ENCODE measurements at places on chromosomes 16 and 17. TPM values are rescaled to one million over a fixed set of nuclear protein-coding genes. Genes with fewer than 3 reads are reported as not detected.

Gene RAMP2
- total RNA-seq, result not detected

Gene NDRG4
- 2.1 TPM for total RNA-seq

Gene ZNF469
- 0.33 TPM for total RNA-seq

Gene SLC9A5
- 2.2 TPM for total RNA-seq

Gene BAHCC1
- total RNA-seq, result 11.6 TPM

Gene TOX3
- 5.7 TPM for total RNA-seq

Gene CHST4
- 6.6 TPM for total RNA-seq

All from HT-29 (cell line).